ENCODE measurements at places on chromosomes 7 and 10. TPM values are rescaled to one million over a fixed set of nuclear protein-coding genes. Genes with fewer than 3 reads are reported as not detected.

- H3K36me3 ChIP-seq = no peaks in the 10 kb centered on the region
- no peaks in the 10 kb centered on the region for H3K27me3 ChIP-seq
- H3K27ac ChIP-seq = no peak overlapping the region
Observed at GRCh38 chr10:81109200-81109752, 571.6 kb downstream of the SH2D4B start.

SEMA4G gene
- 6.1 TPM for total RNA-seq

TACC2 gene
- total RNA-seq = 81.0 TPM

DNA sequence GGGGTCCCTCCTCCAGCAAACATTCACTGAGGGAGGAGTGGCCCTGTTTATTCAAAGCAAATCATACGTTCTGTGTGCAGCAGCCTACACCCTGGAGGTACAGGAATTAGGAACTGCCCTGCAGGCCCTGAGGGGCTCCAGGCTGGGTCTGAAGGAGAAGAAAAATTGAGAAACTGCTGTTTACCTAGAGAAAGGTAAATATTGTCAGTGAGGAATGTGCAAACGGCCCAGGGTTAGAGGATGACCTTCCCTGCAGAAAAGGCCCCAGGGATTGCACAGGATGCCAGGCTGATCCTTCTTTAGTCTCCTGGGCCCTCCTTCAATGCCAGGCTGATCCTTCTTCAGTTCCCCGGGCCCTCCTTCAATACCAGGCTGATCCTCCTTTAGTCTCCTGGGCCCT is 5.7 kb downstream of the CALML5 start:
- H3K27me3 ChIP-seq = no peaks in the 10 kb centered on the region
- no peaks in the 10 kb centered on the region for H3K36me3 ChIP-seq
- no peak overlapping the region for H3K4me3 ChIP-seq
- no peak overlapping the region for H3K27ac ChIP-seq
- no peak for DNase-seq

DNA sequence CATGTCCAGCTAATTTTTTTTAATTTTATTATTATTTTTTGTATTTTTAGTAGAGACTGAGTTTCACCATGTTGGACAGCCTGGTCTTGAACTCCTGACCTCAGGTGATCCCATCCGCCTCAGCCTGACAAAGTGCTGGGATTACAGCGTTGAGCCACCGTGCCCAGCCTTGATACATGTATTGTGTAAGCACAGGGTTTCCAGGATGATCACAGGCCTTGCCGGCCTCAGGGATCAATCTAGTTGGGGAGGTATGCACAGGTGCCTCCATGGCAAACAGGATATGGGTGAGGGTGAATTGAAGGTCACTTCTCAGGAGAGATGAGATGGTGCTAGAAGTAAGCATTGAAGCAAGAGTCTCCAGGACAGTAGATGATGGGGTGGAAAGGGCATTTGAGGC is 5.5 kb downstream of the MRPS17 start:
- no peak for DNase-seq
- peaks cover 3% of the 10 kb centered on the region for H3K36me3 ChIP-seq
- H3K4me3 ChIP-seq = no peak overlapping the region
- no peak overlapping the region for H3K27ac ChIP-seq

GRCh38 chr10:93072225-93072712 is 1.4 kb upstream of the CYP26A1 start:
- peak overlapping the region; percentile 73 for H3K4me3 ChIP-seq
- no peak for DNase-seq
- H3K27me3 ChIP-seq = peaks cover 71% of the 10 kb centered on the region
- H3K36me3 ChIP-seq = no peaks in the 10 kb centered on the region

GRCh38 chr10:1183033-1183396 is 126.8 kb downstream of the WDR37 start:
- H3K4me1 ChIP-seq = peaks cover 3% of the 10 kb centered on the region
- DNase-seq = peak; percentile 50
- H3K4me3 ChIP-seq = no peak overlapping the region
- no peaks in the 10 kb centered on the region for H3K27me3 ChIP-seq
- H3K27ac ChIP-seq = no peak overlapping the region
- no peaks in the 10 kb centered on the region for H3K36me3 ChIP-seq

RBP3 gene
- total RNA-seq = not detected

DNA sequence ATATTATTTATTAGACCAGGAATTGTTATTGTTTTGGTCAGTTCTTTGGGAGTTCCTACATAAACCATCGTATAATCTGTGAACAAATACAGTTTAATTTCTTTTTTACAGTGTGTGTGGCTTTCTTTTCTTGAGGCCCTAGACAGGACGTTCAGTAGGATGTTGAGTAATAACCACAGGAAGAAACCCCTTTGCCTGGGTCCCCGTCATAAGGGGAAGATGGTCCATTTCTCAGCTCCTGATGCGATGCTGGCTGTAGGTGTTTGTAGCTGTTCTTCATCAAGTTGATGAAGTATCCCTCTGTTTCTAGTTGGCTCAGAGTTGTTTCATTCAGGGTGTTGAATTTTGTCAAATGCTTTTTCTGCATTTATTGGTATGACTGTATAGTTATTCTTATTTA is 219.7 kb upstream of the ADARB2 start:
- DNase-seq = no peak
- no peaks in the 10 kb centered on the region for H3K27me3 ChIP-seq
- no peaks in the 10 kb centered on the region for H3K36me3 ChIP-seq
- no peak overlapping the region for H3K4me3 ChIP-seq
- no peak overlapping the region for H3K27ac ChIP-seq
- no peaks in the 10 kb centered on the region for H3K4me1 ChIP-seq
